ENCODE measurements at places on chromosomes 13 and 19.

GRCh38 chr13:97226013-97226412 is 3.9 kb downstream of the MBNL2 start:
- DNase-seq: no peak

GRCh38 chr19:43692877-43693276 is 22.9 kb upstream of the PLAUR start:
- no peak for DNase-seq

DNA sequence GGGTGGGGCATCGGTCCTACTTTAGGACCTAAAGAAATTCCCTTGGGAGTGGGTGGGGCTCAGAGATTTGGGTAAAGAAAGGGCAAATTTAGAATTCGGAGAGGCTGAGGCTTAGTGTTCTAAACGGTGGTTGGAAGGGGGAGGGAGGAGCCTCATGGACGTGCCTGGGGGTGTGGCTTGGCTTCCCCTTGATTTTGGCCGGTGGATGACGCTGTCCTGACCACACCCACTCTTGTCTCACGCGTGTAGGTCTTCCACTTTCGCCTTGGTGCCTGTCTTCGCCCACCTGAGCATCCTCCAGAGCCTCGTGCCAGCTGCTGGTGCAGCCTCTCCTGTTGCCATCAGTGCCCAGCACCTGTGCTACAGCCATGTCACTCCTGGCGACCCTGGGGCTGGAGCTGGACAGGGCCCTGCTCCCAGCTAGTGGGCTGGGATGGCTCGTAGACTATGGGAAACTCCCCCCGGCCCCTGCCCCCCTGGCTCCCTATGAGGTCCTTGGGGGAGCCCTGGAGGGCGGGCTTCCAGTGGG is 1.2 kb upstream of the NUP62 start:
- DNase-seq: no peak

DNA sequence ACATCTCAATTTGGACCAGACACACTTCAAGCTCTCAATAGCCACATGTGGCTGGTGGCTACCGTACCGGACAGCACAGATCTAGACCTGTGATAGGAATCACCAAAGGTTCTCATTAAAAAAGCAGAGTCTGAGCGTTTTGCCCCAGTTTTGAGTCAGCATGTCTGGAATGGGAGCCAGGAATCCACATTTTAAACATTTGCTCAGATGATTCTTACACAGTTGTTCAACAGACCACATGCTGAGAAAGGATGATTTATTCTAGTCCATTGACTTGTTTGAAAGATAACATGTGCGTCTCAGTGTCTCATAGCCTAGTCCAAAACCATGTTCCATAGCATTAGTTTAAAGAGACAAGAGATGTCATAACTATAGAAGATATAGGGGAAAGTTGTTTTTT is 53.4 kb downstream of the FLT3 start:
- DNase-seq: no peak

GRCh38 chr19:14952767-14953166 is 11.5 kb downstream of the OR7C2 start:
- no peak for DNase-seq

- no peak for DNase-seq
Measured at GRCh38 chr19:39032063-39032918, at the start of gene FBXO27. Gene FBXO27 (minus strand): TSS chr19:39032549. CDS start chr19:39032227, 322 bp downstream.

DNA sequence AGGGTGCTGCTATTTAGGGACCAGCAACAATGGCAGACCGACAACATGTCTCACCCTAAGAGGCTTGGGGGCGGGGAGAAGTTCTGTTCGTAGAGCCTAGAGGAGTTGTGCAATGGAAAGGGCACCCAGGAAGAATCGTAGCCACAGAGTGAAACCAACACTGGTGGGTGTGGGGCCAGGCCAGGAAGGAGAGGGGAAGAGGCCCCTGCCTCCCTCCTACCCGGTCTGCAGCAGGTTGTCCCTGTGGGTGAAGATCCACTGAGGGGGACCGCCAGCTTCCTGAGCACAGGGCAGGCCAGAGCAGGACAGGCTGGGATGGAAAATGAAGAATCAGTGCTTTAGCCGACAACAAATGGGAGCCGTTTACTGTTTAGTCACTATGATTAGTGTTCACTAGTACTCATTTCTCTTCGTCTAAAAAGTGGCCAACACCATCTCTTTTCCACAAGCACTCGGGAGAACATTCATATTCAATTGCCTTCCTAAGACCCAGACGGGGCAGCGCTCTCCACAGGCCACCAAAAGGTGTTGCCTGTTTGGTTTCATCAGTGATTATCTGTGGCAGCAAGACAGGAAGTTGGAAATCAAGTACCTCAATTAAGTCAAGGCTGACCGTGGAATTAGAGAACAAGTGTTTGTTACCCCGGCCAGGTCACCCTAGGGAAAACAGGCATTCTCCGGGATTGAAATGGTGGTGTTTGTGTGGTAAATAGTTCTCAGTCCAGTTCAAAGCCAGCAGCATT is 1.1 kb upstream of the ATP11A start:
- no peak for DNase-seq
